NCI-H2107 (cell line): ENCODE measurements at places on chromosomes 1 and 21.

DNA sequence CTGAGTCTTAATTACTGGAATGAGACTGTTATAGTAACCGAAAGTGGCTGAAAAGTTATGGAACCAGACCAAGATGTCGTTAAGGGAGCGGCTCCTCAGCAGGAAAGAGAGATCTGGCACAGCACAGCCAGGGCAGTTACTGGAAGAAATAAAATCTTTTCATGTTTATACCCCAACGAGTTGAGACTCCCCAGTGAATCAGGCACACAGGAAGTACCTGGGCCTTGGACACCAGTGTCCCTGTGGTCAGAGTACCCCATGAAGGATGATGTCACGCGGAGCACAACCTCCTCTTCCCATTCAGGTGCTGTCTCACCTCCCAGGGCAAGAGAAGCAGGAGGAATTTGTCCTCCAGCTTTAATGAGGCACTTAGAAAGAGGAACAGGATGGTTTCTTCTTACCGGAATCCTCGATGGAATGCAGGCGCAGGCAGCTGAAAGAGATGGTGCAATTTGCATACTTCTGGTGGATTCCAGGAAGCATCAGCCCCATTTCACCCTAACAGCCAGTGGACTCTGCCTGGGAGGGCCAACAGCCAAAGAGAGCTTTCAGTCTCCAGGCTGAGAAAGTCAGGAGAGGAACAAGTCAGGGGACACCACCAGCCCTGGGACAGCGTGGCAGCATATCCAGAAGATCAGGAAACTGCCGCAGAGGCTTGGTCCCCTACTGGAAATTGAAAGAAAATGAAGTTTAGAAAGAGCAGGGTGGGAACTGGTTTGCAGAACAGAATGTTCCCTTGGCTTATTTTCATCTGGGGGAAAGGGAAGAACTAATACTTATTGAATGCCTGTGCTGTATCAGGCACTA lies 35.9 kb upstream of the CTTNBP2NL start:
- no peak for DNase-seq

DNA sequence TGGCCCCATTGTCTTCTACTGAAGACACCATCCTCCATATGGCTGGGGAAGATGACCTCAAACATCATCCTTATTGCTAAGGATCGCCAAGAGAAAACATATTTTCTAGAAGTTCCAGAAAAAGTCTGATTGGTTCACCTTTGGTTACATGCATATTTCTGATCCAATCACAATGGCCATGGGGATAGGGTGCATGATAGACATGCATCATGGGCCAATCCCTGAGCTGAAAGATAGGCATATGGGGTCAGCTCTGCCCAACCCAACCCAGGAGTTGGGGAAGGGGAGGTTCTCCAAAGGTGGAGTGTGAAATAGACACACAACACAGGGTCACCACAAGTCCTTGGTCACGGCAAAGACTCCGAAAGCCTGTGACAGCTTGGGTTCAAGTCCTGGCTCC lies 276.3 kb upstream of the TMEM51 start:
- no peak for DNase-seq

GRCh38 chr21:42194863-42195262 lies 24.1 kb upstream of the ABCG1 start:
- no peak for DNase-seq

GRCh38 chr1:226954777-226955176 lies 14.7 kb downstream of the COQ8A start:
- DNase-seq, result no peak

GRCh38 chr1:32334274-32334861 lies 1.7 kb downstream of the MARCKSL1 start:
- no peak for DNase-seq
